Small intestine (tissue), 16 donors: ENCODE measurements at places on chromosomes 12 and 14. TPM values are rescaled to one million over a fixed set of nuclear protein-coding genes. Genes with fewer than 3 reads are reported as not detected.

GRCh38 chr12:71576496-71576895 is 87.2 kb downstream of the ZFC3H1 start:
- no peak for DNase-seq
- no peaks in the 10 kb centered on the region for H3K4me1 ChIP-seq
- H3K27ac ChIP-seq = no peak overlapping the region
- H3K27me3 ChIP-seq = no peaks in the 10 kb centered on the region
- no peaks in the 10 kb centered on the region for H3K36me3 ChIP-seq

DNA sequence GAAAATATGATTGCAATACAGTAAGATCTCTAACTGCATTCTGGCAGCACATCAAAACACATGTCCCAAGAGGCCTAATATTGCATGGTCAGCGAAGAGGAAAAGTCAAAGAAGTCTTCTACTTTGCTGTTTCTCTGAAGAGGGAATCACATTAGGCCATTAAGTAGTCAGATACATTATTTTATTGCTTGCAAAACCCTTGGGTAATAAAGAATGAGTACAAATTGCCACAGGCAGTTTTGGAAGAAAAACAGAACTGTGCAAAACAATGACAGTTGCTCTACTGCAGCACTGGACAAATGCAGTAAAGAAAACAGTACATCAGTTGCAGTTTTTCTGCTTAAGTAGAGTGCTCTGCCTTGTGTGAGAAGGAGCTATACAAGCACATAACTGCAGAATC is 211.9 kb downstream of the MED13L start:
- H3K4me3 ChIP-seq = no peak overlapping the region
- peaks cover 4% of the 10 kb centered on the region for H3K4me1 ChIP-seq
- H3K27ac ChIP-seq = no peak overlapping the region
- H3K36me3 ChIP-seq = peaks cover 1% of the 10 kb centered on the region
- H3K27me3 ChIP-seq = no peaks in the 10 kb centered on the region

- no peaks in the 10 kb centered on the region for H3K36me3 ChIP-seq
- H3K27me3 ChIP-seq = no peaks in the 10 kb centered on the region
- H3K4me1 ChIP-seq = no peaks in the 10 kb centered on the region
Observed at GRCh38 chr12:109018296-109018695, 2.6 kb downstream of the SVOP start.

DNA sequence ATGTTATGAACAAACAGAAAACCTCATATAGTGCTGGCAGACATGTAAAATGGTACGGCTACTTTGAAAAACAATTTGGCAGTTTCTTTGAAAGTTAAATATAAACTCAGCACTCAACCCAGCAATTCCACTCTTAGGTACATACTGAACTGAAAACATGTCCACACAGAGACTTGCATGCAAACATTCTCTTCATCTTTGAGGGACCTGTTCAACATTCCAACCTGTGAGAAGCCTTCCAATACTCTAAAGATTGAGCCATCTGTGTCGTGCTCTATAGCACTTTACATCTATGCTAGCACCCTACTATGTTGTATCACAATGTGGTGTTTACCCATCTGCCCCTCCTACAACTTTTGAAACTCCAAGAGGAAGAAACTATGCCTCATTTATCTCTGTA is 79.3 kb downstream of the DNAI7 start:
- no peak overlapping the region for H3K27ac ChIP-seq
- no peaks in the 10 kb centered on the region for H3K4me1 ChIP-seq
- H3K4me3 ChIP-seq = no peak overlapping the region
- no peaks in the 10 kb centered on the region for H3K27me3 ChIP-seq
- H3K36me3 ChIP-seq = no peaks in the 10 kb centered on the region

EML5 gene
- polyA plus RNA-seq = not detected
